SK-N-MC (cell line): ENCODE measurements at places on chromosomes 6 and 20.

DNA sequence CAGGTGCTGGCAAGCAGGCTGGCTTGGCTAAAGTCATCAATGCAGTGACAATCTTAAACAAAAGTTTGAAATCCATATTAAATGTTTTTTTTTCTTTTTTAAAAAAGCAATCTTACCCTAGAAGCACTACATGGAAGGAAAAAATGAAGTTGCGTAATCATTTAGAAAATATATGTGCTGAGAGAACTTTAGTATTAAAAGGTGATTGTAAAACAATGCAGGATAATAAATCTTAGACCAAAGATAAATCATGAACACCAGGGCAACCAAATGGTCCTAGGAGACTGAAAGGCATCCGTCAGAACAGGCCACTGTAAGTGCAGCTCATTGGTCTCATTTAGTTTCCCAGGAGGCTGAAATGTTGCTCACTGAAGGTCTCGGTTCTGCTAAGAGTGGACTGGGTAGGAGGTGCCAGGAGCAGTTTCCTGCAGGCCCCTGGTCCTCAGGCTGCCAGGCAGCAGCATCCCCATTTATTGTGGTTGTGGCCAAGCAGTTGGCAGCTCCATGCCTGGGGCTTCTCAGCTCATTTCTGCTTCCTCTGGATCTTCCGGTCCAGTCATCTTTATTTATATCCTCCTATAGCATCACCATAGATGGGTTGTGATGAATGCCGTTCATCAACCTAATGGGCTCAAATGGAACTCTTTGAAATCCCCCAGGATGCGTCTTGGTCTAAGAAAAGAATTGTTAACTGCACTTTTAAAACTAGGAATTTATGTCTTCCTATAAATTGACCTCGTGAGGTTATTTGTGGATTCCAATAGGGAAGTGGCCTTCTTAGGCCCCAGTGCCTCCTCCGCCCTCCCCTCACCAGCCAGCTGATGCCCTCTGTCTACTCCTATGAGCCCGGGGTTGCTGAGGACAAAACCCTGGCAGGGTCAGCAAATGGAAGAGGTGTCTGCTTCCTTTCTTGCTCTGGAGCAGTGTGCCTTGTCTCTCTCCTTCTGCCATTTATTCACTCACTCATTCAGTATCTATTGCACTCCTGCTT is 269.0 kb downstream of the UST start:
- no peak for DNase-seq

GRCh38 chr20:2207770-2208097 is 88.1 kb upstream of the TGM3 start:
- DNase-seq = no peak

GRCh38 chr20:41135187-41135887 is 2.0 kb upstream of the PLCG1 start:
- DNase-seq = no peak

- no peak for DNase-seq
These were observed 12.7 kb downstream of the KCNS1 start for GRCh38 chr20:45088247-45088646.

DNA sequence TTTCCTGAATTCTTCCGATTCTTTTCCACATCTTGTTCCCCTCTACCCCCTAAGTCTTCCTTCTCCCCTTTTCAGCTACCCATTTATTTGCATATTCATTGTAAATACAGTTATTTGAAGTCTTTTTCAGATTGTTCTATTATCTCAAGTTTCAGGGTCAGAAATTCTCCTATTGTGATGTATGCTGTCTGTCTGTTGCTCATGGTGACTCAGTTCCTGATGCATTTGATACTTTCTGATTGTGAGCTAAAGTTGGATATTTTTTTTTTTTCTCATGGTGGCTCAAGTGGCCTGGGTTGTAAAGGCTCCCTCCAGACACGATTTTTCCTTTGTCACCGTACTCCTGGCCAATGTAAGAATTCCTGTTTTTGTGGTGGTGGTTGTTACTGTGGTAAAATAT is 4.9 kb upstream of the PI16 start:
- no peak for DNase-seq

DNA sequence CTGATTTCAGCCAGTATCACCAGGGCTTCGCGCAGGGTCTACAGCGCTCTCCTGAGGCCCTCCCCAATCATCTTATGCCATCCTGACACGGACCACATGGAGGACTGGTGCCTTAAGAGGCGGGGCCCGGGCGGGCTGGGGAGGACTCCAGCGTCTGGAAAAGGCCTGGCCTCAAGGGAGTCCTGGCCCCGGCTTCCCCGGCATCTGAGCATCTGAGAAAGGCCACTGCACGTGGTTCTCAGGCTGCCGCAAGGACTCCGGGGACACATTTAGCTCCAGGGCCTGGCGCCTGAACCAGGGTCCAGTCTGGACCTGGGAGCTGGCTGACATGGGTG is 21.4 kb downstream of the BHLHE23 start:
- DNase-seq = no peak

DNA sequence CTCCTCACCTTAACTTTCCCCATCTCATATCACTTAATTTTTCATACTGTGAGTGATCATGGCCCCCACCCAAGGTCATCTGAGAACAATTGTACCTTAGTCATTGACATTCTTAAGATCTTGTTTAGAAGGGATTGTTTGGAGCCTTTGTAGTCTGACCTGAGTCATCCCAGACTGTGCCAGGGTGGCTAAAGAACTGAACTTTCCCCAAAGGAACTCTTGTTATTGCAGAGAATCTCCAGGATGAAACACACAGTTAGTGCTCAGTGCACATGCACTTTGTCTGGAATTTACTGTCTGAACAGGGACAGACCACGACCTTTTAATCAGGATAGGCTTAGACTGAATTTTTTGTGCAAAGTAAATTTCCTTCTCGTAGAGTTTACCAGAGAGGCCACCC is 112.6 kb upstream of the CCN2 start:
- no peak for DNase-seq

DNA sequence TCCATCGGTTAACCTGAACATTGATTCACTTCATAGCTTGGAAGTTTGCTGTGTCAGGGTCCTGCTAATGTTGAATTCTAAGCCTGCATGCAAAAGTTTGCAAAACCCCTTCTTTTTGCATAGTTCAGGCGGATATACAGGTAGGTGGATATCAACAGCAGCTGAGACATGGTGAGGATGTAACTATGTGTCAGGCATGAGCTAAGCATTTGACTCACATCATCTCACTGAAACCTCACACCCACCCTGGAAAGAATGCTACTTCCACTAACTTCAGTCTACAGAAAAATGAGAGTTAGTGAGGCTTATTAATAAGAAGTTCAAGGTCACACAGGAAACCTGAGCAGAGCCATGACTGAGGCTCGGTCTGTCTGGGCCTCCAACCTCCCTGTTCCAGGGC is 276.9 kb downstream of the BMP7 start:
- no peak for DNase-seq

DNA sequence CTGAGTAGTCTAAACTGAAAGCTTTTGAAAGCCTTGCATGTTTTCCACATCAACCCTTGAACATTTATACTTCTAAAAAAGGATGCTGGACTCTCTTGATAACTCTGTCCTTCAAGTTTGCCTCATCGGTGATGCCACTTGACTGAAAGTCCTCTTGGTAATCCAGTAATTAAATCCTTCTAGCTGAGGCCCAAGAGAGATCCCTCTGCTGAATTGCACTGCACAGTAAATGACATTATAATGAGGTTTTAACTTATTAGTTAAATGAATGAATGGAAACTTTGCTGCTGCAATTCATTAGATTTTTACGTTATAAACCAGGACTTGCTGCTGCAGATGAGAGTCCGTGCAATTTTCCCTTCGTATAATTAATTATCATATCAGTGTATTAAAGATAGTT is 363.9 kb upstream of the FLRT3 start:
- no peak for DNase-seq

GRCh38 chr6:119818876-119819275 is 469.3 kb upstream of the MAN1A1 start:
- no peak for DNase-seq
